ENCODE measurements at places on chromosomes 12 and 14.

- no peak for DNase-seq
Measured at GRCh38 chr14:20493634-20494033, 11.7 kb upstream of the RNASE10 start.

GRCh38 chr14:68416171-68416570, 376.7 kb downstream of the ZFP36L1 start:
- DNase-seq: no peak

DNA sequence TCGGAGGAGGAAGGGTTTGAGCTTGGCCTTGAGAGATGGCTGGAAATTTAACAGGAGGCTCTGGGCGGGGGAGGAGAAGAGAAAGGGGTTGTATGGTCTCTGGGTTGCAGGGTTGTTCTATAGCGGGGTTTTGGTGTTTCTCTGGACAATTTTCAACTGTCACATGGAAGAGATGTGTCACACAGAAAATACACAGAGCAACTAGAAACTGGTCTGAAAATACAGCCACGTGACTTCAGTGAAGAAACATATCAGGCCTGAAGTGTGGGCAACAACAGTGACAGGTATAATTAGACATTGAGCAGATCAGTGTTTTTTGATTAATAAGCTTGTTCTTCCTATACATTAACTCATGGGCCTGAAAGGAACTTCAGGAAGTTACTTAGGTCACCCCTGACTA, 205.3 kb upstream of the HMGA2 start:
- DNase-seq: no peak

GRCh38 chr12:154058-154457, 59.9 kb downstream of the SLC6A12 start:
- DNase-seq: no peak

GRCh38 chr12:57129321-57129842, 1.1 kb downstream of the LRP1 start:
- no peak for DNase-seq

DNA sequence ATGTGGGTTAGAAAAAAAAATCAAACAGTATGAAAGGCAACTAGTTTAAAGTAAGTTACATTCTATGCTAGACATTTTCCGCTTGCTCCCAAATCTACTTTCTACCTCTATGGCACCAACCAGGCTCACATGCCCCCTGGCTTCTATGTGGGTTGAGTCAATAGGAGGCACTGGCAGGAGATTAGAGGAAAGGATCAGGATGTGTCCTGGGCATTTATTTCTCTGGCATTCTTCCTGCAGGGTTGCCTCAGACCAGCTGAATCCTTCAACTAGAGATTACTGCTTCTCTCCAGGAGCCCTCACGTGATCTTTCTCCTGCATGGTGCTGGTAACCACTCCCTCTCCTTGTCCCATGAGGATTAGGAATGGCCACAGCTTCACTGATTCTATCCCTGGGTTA, 14.9 kb upstream of the CCDC60 start:
- no peak for DNase-seq

GRCh38 chr14:74711651-74712050, 1.2 kb downstream of the AREL1 start:
- DNase-seq: no peak

DNA sequence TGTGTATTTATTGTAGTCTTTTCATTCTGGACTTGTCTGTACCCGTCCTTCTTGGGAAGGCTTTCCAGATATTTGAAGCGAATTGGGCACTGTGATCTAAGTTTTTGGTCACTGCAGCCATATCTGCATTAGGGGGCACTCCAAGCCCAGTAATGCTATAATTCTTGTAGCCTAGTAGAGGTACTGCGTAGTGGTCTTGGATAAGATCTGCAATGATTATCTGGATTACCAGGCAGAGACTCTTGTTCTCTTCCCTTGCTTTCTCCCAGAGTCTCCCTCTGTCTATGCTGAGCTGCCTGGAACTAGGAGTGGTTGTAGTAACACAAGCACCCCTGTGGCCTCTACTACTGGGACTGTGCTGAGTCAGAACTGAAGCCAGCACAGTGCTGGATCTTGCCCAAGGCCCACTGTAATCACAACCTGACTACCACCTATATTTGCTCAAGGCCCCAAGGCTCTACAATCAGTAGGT, 30.0 kb downstream of the SLC38A2 start:
- no peak for DNase-seq

GRCh38 chr14:44029933-44030332, 477.1 kb downstream of the FSCB start:
- DNase-seq: no peak

- no peak for DNase-seq
Measured at GRCh38 chr14:69684461-69685217, 73.2 kb downstream of the SUSD6 start.

DNA sequence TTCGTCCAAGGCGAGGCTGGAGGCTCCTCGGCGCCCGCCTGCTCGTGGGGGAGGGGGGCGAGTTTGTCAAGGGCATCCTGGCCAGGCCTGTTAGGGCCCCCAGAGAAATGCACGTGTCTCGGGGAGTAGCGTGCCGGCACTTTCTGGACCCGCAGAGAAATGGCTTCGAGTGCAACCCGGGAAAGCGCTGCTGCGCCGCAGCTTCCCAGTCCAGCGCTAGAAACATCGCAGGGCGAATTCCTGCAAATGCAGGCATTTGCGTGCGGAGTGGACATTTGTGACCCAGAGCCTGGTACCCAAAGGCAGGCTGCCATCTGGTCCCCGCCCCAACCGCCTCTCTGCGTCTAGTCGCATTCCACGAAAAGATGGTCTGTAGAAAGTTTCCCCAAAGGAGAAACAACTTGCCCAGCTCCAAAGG, 756 bp downstream of the LGR5 start:
- no peak for DNase-seq

- no peak for DNase-seq
Measured at GRCh38 chr12:80777587-80777986, 60.9 kb downstream of the MYF5 start.

DNA sequence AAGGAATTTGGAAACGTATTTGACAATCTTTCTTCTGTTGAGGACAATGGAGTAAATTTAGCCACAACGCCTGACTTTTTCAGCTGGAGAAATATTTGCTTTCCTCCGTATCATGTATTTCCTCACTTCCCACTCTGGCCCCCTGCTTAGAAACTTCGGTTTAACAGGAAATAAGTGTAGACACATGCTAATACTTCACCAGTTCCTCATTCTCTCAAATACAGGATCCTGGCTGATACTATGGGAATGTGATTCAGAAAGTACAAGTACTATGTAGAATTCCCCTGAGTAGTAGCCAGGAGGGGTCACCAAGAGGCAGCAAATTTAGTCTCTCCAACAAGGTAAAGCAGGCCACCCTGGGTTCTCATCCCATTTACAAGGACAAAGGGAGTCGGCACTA, 58.0 kb downstream of the FAR2 start:
- DNase-seq: no peak

Measured in activated naive CD4-positive, alpha-beta T cell (primary cell).